ENCODE measurements at places on chromosomes 7 and 10. TPM values are rescaled to one million over a fixed set of nuclear protein-coding genes. Genes with fewer than 3 reads are reported as not detected.
A peak's percentile ranks its signal among the peaks of the same experiment; 100 is the strongest.

Gene MACC1
- total RNA-seq, result 22.1 TPM

DNA sequence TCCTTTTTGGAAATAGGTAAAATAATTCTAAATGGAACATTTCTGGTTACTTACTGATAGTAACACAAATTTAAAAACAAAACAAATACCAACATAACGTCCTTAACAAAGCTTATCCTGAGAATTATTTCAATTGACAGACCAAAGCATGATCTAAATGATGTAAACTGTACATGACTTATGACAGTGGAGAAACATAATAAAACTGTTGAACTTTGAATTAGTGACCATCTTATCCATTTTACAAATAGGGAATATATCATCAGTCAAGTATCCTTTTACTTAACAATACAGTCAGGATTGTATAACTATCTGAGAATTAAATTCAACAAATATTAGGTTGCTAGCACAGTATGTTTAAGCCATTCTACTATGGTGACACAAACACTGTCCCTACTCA lies 2.4 kb downstream of the IPMK start:
- DNase-seq, result no peak

Gene CDHR1
- 0.35 TPM for total RNA-seq

Gene TUBAL3
- not detected for total RNA-seq

GRCh38 chr7:5231116-5231515 lies 41.1 kb downstream of the WIPI2 start:
- no peak for DNase-seq

Gene ADCY1
- total RNA-seq, result 3.9 TPM

Gene RNLS
- 3.7 TPM for total RNA-seq

GRCh38 chr10:49762566-49762877 lies 399 bp upstream of the OGDHL start:
- no peak for DNase-seq

Gene C7orf33
- total RNA-seq, result not detected

Gene NOM1
- total RNA-seq, result 20.6 TPM

Gene KCNH2
- 3.6 TPM for total RNA-seq

Gene CYP2C19
- not detected for total RNA-seq

DNA sequence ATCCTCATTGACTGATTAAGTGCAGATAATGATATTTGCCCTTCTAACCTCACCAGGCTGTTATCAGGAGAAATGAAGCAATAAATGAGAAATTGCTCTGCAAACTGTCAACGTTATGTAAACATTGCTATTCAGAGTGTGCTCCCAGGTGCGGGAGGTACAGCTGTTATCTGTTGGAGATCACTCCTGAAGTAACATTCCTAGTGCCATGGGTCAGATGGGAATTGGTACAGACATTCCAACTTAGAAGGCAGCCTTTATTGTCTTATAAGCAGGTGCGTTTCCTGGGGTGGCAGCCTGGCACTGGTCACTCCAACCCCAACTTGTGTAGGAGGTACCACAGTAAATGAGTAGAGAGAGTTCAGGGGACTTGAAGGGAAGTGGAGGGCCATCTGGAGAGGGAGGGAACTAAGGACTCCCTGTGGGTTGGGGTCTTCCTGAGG lies 36.8 kb downstream of the HK1 start:
- DNase-seq, result no peak

DNA sequence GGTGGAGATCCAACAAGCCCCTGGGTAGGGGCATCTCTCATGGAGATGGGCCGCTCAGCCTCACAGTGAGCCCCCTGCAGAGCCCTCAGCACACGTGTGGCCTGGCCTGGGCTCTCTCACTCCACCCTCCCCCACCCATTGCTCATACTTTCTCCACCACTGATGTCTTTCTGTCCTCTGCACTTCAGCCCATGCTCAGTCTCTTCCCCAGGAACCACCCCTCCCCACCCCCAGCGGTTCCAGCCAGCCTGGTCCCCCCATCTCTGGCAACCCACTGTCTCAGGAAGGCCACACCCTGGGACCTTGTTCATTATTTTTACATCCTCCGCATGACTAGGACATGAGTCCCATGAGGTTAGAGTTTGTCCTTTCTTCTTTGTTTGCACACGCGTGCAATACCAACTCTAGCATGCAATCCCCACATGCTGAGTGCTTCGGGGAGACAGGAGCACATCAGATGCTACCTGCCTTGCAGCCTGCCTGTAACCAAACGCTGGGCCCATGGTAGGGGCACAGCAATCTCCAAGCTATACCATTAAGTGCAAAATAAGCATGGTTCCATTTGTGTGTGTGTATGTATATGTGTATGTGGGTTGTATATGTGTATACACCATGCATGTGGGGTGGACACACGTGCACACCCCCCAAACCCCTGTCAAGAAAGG lies 408.4 kb upstream of the FOXK1 start:
- no peak for DNase-seq

Gene HABP2
- 3.6 TPM for total RNA-seq

DNA sequence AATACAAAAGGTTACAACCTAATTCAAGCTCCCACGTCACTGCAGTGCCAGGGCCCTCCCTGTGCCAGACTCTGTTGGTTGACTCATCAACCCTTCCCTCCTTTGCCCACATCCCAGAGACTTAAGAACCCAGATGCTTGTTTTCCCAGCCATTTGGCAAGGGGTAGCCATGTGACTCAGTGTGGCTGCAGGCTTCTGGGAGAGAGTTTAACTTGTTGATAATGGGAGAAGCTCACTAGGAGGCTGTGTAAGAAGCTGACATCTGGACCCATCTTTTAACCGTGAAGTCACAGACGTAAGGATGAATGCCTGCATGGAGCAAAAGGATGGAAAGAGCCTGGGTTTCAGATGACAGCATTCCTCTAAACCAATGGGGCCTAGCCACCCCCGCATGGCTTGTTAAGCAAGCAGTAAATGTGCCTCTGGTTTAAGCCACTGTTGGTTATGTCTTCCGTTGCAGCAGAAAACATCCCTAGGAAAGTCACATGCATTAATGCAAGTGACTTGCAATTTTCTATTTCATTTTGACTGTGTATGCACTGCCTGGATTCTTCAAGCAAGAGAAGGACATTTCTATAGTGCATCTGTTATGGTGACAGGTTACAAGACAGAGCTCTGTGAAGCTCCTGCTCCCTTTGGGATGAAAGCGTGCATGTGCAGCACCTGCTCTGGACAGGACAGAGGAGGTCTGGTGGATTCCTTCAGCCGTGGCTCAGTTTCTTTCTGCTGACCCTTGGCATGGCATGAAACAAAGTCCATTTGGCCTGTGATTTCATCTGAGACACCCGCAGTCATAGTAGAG lies 57.5 kb upstream of the CREB5 start:
- DNase-seq, result no peak

GRCh38 chr10:45198486-45199204 lies 116.8 kb downstream of the OR13A1 start:
- DNase-seq, result no peak

- DNase-seq, result no peak
These were observed 19.0 kb downstream of the MINPP1 start for GRCh38 chr10:87523731-87524130.

Gene ACSM6
- total RNA-seq, result not detected

DNA sequence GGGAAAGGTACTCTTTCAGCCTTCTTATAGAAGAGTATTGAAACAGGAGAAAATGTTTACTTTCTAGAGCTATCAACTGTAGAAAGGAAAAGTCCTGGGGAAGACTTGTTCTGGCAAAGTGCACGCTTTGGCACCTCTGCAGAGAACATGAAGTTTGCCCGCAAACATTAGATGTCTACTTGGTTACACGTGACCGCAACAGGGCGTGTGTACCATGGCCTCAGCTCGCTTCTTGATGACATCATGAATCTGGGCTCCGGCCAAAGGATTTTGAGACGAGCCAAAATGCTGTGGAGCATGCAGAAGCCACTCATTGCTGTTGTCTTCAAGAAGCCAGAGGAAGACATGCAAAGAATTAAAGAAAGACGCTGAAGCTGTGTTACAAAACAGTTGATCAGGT lies 8.6 kb upstream of the TAS2R60 start:
- no peak for DNase-seq

- DNase-seq, result no peak
These were observed 173.2 kb downstream of the EBF3 start for GRCh38 chr10:129790715-129791446.

- no peak for DNase-seq
These were observed 138.4 kb downstream of the MDFIC start for GRCh38 chr7:115060095-115060870.

DNA sequence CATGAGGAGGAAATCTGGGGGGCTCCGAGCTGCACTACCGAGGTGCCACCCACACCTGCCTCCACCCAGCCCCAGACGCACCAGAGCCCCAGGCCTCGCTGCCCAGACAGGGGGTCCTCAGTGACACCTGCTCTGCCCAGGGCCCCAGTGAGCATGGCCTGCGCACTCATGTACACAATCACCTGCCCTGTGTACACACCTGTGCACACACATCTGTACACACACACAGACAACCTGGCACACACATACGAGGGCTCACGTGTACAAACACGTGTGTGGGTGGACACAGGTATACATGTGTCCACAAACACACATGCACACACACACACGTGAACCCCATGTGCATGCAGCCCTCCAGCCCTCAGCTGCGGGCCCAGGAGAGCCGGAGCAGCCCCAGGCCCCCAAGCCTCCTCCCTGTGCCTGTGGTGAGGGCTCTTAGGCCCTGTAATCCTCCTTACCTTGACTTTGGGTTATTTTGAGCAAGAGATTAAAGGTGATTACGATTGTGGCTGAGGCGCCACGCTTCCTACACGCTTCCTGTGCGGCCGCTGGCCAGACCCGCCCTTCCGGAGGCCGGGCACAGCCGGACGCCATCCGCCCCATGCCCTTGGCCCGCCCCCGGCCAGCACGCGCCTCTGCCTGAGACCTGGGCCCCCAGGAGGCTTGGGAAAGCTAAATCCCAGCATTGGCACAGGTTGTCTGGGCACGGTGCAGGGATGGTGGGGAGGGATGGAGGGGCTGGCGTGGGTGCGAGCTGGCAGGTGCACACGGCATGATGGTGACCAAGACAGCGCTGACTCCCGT lies 71.9 kb downstream of the ELFN1 start:
- no peak for DNase-seq

DNA sequence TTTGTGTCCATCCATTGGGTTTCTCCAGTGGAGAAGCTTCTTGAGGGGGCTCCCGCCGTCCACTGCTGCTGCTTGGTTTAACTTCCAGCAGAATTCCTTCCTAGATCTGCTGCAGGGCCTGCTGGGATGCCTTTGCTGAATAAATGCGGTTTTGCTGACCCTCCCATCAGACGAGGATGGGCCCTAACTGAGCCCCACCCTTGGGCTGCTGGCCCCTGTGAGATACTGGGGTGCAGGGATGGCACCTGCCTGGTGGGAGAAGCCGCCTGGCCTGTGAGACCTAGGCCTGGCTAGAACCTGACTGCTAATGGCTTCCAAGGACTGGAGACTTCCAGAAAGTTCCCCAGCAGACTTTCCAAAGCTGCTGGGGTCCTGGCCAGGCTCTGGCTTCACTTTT lies 43.8 kb downstream of the ZNF467 start:
- DNase-seq, result peak; percentile 37

Gene PLEKHS1
- total RNA-seq, result not detected

DNA sequence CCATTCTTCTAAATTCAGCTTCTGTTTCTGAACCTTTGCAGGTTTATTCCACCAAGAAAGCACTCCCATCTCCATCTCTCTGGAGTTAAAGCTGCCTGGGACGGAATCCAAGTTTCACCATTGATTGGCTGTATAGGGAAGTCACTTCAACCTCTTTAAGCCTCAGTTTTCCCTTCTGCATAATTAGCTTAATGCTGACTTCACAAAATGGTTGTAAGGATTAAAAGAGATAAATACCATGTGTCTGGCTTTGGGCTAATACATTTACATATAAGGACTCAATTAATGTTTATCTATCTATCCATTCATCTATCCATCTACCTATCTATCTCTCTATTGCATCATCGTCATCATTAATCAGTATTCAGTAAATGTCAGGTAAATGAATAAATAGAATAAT lies 629.6 kb upstream of the MGMT start:
- DNase-seq, result no peak

GRCh38 chr10:98074315-98074911 lies 44.0 kb upstream of the CRTAC1 start:
- no peak for DNase-seq

- no peak for DNase-seq
These were observed 233.9 kb downstream of the DNAJB6 start for GRCh38 chr7:157570531-157571200.

DNA sequence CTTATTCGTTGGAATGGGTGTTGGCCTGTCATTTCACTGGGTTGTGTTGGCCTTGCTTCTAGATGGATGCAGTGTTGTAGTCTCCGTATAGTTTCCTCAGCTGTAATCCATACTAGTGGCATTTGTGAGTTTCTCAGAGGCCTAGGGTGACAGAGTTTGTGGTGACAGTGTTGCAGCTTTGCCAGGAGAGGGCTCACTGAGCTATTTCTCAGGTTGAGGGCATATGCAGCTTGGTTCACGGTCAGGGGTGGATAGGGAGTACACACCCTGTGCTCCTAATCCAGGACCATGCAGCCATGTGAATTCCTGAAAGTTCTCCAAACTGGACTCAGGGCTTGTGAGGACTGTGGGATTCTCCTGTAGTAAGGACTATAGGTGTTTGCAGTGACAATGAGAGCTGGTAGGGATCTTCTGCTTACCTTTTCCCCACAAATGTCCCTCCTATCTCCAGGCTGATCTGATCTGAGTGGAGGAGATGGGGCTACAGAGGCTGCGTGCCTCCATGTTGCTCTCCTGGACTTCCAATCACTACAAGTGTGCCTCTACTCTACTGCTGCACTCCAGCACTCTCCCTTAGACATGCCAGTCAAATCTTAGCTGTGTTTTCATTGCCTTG lies 229.0 kb downstream of the STK31 start:
- DNase-seq, result no peak

Gene TLL2
- total RNA-seq, result not detected

DNA sequence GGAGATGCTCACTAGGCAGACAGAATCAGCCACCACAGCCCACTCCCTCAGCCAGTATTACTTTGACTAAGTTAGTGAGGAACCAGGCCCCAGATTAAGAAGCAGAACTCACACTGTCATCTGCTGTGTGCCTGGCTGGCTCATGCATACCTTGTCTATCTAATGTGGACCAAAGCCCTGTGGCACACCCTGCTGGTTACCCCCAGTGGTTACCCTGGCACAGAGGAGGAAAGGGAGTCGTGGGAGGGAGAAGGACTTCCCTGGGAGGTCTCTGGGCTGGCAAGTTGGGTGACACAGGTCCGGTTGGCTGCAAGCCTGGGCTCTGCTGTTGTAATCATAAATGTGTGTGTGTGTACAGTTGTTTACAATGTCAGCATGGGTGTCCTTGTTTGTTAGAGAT lies 7.5 kb upstream of the SH2D4B start:
- DNase-seq, result no peak

Gene FBXO24
- total RNA-seq, result 1.4 TPM

GRCh38 chr7:28029051-28029450 lies 151.5 kb downstream of the JAZF1 start:
- DNase-seq, result no peak

DNA sequence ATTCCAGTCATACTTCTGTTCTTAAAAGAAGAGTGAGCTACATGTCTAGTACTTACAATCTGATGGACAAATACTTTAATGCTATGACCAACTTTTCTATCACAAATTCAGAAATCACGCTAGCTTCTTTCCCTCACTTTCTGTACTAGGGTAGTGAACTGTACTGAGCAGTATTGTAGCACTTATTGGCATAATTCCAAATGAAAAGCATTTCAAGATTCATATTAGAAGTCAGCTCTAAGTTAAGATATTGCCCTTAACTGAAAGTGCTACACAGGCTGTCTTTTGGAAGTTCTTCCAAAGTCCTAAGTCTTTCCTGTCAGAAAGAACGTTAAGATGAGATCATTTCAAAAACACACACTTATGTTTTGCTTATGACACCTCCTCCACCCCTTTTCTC lies 13.4 kb downstream of the P4HA1 start:
- DNase-seq, result no peak

Data from upper lobe of right lung (tissue), 1 donor.